ENCODE measurements at places on chromosomes 5 and 9.

GRCh38 chr9:91150998-91151717 is 210.6 kb downstream of the AUH start:
- DNase-seq = no peak

DNA sequence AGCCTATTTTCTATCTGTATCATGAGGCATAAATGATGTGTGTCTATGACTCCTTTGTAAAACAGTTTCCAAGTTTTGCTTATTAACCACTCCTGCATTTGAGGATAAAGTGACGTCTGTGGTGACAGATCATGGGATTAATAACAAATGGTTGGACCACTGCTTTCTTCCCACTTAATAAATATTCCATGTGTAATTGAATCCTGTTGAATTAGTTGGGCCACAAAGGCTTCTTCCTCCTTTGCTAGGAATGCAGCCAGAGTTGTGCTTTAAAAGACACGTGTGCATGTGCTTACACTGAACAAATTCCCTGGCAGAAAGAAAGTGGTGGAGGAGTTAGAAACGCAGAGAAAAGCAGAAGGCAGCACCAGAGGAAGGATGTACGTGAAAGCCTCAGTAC is 150.2 kb downstream of the ACTBL2 start:
- DNase-seq = no peak

DNA sequence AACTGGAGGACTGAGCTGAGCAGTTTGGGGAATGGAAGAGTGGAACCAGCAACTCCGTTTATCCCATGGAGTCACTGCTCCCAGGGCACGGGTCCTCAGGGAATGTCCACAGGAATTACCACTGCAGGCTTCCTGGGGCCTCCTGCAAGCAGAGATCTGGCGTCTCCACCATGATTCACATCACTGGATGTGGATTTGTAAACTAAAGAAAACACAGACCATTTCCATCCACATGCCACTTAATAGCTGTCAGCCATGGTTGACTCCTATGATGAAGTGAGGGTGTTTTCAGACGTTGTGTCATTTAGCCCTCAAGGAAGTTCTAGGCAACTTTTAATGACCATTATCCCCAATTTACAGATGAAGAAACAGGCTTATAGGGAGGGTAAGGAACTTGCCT is 30.2 kb downstream of the SNCAIP start:
- DNase-seq = no peak

GRCh38 chr5:116297296-116297814 is 212.5 kb downstream of the COMMD10 start:
- DNase-seq = no peak

GRCh38 chr9:111467778-111468367 is 16.3 kb downstream of the ECPAS start:
- no peak for DNase-seq

- DNase-seq = no peak
These were observed 27.0 kb downstream of the UTP15 start for GRCh38 chr5:73592551-73592950.

- DNase-seq = no peak
These were observed 48.6 kb upstream of the FCN1 start for GRCh38 chr9:134966270-134966669.

DNA sequence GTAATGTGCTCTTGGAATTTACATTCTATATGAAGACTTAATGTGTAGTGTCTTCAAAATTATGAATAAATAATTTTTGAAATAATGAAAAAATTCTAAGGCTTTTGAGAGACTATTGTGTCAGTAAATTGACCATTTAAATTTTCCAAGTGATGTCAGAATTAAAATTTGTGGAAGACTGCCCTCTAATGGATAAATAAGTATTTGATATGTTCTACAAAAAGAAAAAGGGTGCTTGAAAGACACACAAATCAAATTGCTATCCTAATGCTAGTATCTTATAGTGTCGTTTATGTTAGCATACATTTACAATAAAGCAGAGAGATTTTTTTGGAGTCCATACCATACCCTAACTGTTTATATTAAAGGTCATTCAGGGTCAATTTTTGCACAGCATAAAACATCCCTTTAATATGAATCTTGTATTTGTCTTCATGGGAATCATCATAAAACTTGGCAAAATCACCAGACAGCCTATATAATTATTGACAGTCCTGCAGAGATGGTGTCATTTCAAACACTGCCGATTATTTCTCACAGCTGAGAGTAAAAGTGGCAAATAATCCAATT is 120.8 kb upstream of the SLC27A6 start:
- no peak for DNase-seq

GRCh38 chr9:120914396-120914795 is 12.2 kb downstream of the TRAF1 start:
- no peak for DNase-seq

DNA sequence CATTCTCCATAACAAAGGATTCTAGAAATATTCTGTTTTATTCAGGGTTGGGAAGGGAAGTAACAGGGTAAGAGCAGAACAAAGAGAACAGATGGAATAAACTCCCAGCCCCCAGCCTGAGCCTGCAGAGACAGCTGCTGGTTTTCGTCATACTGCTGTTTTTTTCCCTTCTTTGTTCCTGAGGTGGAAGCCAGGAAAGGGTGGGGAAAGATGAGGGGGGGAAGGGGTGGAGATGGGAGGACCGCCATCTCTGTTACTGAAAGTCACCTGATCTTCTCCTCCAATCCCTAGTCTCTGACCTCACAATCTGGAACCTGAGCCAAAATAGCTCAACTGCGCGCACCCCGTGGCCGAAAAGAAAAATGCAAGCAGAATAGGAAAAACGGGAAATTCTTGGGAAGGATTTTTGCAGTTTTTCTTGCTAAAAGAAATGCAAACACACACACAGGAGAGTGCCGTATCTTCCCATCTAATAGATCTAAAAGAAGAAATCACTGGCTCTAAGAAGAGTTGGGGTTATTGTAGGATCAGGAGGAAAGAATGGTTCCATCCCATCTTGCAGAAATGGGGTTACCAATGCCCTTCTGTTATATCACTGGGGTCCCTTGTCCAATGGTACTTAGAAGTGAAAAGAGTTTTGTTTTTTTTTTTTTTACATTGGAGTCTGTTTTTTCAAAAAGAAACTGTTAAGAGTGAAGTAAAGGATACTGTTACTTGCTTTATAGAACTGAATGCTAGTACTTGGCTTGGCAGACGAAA is 57.9 kb downstream of the DIAPH1 start:
- DNase-seq = peak; percentile 77

DNA sequence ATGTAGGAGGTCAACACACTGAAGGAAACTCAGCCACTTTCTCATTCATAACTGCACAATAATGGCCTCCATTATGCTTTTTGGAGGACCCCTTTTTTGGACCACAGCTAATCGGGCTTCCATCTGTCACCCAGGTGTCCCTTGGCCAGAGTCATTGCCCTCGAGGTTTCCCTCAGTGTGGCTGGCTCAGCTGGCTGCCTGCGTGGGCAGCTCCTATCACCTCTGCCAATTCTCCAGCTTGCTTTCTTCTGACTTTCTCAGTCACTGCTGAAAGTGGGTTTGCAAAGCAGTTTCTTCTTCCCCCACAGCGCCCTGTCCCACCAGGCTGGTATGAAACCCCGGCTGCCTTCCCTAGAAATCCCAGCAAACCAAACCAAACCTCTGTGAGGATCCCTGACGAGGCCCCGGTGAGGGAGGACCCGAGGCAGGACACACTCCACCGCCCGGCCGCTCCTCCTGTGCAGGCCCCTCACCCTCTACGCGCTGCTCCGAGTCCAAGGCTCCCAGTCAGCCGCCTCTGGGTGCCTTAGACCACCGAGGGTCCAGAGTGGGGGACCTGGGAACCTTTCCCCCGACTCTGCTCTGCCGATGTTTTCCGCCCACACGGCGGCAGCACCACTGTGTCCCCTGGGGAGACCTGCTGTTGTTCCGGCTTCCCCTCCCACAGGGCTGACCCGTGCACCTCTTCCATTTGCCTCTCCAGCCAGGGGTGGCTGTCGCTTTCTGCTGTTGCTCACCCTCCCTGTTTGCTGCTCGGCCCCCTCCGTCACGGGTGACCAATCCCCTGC is 109.5 kb downstream of the TENT4A start:
- peak; percentile 27 for DNase-seq

- DNase-seq = no peak
These were observed 193.6 kb upstream of the SMC2 start for GRCh38 chr9:103900466-103900865.

- no peak for DNase-seq
These were observed 223.6 kb upstream of the KIF2A start for GRCh38 chr5:62082370-62082801.

DNA sequence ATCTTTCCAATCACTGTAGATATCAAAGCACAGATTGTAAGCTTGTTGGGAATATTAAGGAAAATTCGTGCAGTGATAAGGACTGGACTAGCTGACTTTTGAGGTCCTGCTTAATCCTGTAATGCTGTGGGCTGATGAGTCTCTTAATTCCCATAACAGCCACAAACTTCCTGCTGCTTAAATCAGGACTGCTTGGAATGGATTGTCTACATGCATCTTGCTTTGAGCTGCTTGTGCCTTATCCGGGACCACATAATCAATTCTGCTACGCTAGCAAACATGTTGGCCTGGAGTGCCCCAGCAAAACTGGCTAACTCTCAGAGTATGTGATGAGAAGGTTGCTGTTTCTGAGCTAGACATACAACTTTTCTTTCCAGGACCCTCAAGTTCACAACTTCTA is 79.6 kb downstream of the SNCAIP start:
- DNase-seq = no peak

- no peak for DNase-seq
These were observed 23.8 kb downstream of the CPLX2 start for GRCh38 chr5:175895215-175895614.

DNA sequence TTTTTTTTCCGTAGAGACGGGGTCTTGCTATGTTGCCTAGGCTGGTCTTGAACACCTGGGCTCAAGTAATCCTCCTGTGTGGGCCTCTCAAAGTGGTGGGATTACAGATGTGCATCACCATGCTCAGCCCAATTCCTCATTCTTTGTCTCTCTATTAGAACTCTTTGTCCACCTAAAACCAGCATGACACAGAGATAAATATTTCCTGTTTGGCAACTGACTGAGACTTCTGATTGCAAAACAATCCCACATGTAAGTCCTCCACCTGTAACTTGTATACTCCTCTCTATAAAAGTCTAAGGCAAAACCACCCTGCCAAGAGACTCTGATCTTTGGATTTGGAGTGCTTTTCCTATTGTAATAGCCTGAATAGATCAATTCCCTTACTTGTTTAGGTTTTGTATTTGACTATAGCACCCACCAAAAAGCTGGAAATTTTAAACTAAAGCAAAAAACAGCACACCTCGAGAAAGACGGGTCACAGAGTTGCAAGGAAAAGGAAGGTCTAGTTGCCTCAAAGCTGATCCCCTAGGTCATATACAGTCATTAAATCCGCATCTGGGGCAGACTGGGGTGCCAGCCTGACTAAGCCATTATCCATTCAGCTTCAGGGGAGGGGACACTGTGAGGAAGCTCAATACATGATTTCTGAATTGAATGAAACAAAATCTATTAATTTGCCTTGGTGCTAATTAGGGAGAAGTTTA is 13.5 kb upstream of the KIF27 start:
- DNase-seq = no peak

- DNase-seq = no peak
These were observed 158.0 kb downstream of the DMRT2 start for GRCh38 chr9:1208157-1208556.

DNA sequence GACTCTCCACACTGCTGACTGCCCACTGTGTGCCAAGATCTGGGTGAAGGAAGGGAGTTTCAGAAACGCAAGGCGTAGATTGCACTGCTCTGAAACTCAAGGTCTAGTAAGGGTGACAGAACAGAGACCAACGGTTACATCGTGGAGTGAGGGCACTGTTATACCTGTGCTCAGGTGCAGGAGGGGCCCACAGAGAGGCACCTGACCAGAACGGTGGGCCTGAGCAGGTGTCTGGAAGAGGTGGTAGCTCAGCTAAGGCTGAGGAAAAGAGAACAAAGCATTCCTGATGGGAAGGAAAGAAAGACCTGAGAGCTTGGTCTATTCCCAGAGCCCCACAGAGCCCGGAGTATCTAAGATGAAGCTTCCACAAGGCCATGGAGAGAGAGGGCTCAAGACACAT is 267.2 kb downstream of the MED10 start:
- no peak for DNase-seq

GRCh38 chr5:1899201-1899600 is 16.5 kb upstream of the IRX4 start:
- no peak for DNase-seq

- DNase-seq = no peak
These were observed 361.5 kb upstream of the CDH10 start for GRCh38 chr5:25006237-25006636.

GRCh38 chr9:85895685-85896084 is 45.3 kb upstream of the NAA35 start:
- no peak for DNase-seq

- DNase-seq = no peak
These were observed 42.8 kb upstream of the CDK20 start for GRCh38 chr9:88017096-88017495.

DNA sequence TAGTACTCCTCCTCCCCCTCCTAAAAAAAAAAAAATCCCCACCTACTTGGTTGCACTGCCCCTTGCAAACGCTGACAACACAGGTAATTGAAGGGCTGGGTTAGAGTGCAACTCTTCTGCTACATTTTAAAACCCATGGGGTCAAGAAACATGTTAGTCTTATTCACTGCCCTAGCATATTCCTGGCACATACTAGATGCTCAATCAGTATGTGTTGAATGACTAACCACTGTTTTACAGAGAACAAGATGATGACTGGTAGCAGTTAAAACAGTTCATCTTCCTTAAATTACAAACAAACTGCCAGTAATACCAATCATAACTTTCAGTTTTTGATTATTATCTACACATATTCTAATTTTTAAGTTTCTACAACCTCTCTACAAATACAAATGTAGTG is 124.4 kb downstream of the NFIB start:
- DNase-seq = no peak

DNA sequence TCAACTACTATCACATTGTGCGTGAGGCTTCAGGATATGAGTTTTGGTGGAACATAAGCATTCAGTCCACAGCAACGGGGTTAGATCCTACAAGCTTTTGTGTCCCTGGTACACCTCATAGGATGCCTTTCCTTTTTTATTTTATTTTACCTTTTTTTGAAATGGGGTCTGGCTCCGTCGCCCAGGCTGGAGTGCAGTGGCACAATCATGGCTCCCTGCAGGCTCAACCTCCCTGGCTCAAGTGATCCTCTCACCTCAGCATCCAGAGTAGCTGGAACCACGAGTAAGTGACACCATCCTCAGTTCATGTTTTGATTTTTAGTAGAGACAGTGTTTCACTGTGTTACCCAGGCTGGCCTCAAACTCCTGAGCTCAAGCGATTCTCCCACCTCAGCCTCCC is 86.0 kb upstream of the RAI14 start:
- no peak for DNase-seq

- DNase-seq = no peak
These were observed 536.0 kb downstream of the PDE4D start for GRCh38 chr5:59357381-59357977.

GRCh38 chr9:107847978-107848964 is 358.7 kb upstream of the KLF4 start:
- no peak for DNase-seq

DNA sequence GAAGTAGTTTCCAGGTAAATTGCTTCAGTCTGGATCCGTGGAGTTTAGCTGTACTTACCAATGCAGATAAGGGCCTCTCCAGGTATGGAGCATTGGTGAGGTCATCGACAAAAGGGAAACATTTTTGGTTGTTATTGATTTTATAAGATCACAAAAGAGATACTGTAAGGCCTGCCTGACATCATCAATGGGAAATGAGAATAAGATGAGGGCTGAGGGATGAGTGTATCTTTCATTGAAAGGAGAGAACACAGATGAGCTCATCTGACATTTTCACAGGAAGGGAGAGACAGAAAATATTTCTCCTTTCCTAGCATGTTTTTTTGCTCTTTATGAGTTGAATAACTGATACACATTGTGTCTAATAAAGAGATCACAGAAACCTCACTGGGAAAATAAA is 233.6 kb downstream of the SAXO1 start:
- no peak for DNase-seq

- no peak for DNase-seq
These were observed 93.8 kb upstream of the BNC2 start for GRCh38 chr9:16964228-16964627.

Data from nephron progenitor cell (in vitro differentiated cells).